ENCODE measurements at places on chromosomes 4 and X.
A peak's percentile ranks its signal among the peaks of the same experiment; 100 is the strongest.

- no peak for DNase-seq
Observed at GRCh38 chr4:17166954-17167353, 268.5 kb upstream of the LDB2 start.

- DNase-seq, result no peak
Observed at GRCh38 chr4:182289809-182290208, 46.6 kb downstream of the TENM3 start.

GRCh38 chr4:101941816-101942358, 151.4 kb downstream of the BANK1 start:
- DNase-seq, result no peak

GRCh38 chrX:69565247-69565815, 50.6 kb upstream of the EDA start:
- DNase-seq, result no peak

GRCh38 chr4:8544282-8544681, 35.9 kb upstream of the GPR78 start:
- DNase-seq, result no peak

DNA sequence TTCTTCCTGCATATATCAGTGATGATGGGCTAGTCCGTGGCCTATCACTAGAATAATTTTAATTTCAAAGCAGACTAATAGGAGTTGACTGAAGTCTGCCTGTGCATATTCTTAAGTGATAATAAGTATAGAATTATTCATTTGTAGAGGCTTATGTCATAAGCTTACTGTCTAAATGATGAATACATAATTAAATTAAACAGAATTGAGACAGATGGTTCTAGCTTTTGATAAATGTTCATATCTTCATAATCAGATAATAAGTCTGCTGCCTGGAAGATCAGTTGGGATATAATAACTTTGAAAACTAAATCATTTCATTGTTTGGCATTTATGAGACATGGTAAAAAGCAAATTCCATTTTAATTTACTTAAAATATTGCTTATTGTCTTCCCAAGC, 1175.6 kb downstream of the TECRL start:
- no peak for DNase-seq

DNA sequence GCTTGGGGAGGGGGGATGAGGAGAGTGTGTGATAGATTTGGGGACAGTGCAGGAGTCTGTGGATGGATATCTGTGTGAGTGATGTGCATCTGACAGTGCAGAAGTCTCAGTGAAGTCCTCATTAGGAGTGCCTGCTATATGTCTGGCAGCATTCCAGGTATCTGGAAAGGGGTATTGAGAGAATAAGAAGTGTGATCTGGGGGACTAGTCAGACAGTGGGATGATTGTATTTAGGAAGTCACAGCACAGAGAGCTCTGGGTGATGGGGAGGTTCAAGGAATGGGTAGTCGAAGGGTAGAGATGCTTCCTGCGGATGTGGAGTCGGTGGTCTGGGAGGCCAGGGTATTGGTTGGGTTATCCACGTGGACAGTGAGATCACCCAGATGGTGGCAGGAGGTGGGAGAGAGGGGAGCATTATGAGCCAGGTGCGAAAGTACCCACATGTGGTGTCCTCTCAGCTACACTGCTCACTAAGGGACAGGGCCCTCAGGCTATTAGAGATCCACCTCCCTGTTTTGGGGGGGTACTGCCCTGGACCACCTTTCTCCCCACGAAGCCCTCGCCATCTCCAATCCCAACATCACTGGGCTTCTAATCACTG, 9.8 kb downstream of the MAGED2 start:
- DNase-seq, result no peak

GRCh38 chr4:31984872-31985271, 1264.7 kb downstream of the PCDH7 start:
- DNase-seq, result no peak

GRCh38 chr4:77818602-77819403, at the start of gene CNOT6L:
Gene CNOT6L (minus strand): TSS chr4:77819368. CDS start chr4:77819308, 60 bp downstream.
- DNase-seq, result peak; percentile 76

- DNase-seq, result no peak
Observed at GRCh38 chr4:156496797-156497196, 474.8 kb downstream of the PDGFC start.

- DNase-seq, result no peak
Observed at GRCh38 chrX:68640661-68641060, 6.8 kb upstream of the STARD8 start.

GRCh38 chr4:70027011-70027410, 1.2 kb upstream of the HTN3 start:
- no peak for DNase-seq

DNA sequence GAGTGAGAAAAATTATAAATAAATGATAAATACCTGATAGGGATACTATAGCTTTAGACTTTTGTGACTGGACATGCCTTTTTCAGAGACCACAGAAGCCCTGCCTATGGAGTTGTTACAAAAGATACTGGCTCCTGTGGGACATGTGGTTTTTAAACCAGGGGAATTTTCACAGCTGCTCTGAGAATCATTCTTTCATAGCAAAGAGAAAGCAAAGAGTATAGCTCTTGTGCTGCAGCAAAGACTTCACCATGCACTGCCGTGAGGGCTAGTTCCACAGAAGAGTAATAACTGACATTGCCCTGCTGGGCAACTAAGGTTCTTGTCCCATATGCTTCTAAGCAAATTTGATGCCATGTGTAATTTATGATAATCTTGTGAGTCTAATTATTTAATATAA, 98.2 kb downstream of the MAPK10 start:
- DNase-seq, result no peak

- no peak for DNase-seq
Observed at GRCh38 chrX:102154218-102154860, 1.4 kb downstream of the BEX5 start.

GRCh38 chr4:30714408-30715031, 5.6 kb upstream of the PCDH7 start:
- DNase-seq, result no peak

DNA sequence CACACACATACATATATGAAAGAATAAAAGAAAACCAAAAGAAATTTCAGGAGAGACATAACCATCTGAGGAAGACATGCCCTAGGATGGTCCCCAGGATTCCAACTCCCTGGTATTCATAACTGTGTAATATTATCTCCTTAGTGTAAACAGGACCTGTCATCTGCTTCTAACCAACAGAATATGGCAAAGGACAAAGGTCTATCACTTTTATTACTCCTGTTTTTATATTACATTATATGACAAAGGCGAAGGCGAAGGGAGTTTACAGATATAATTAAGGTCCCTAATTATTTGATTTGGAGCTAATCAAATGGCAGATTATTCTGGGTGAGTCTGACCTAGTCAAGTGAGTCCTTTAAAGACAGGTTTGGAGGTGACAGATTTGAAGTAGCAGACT, 155.1 kb downstream of the MID1 start:
- no peak for DNase-seq

- no peak for DNase-seq
Observed at GRCh38 chr4:89000844-89001360, 56.1 kb downstream of the FAM13A start.

DNA sequence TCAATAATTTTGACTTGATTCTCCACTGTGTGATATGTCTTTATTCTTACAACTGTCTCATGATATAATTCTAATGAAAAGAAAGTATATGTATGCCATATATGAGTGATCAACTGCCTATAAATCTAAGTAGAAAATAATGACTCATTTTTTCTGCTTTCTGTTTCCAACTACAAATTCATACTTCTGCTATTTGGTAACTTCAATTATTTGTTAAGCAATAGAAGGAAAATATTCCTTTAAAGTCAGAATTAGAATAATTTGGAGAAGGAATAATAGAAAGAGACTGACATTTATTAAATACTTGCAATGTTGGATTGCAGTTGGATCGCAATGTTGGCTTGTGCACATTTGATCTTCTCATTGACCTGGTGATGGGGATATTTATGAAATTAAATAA, 204.2 kb upstream of the PACRGL start:
- DNase-seq, result no peak

GRCh38 chrX:106670631-106671030, 55.9 kb upstream of the RNF128 start:
- no peak for DNase-seq

GRCh38 chrX:46254641-46255040, 290.6 kb downstream of the ZNF674 start:
- no peak for DNase-seq

GRCh38 chr4:82421796-82422560, 8.3 kb downstream of the HNRNPDL start:
- no peak for DNase-seq

GRCh38 chrX:152987801-152988200, 6.1 kb downstream of the PNMA5 start:
- no peak for DNase-seq
